ENCODE measurements at places on chromosomes 3 and 15.

DNA sequence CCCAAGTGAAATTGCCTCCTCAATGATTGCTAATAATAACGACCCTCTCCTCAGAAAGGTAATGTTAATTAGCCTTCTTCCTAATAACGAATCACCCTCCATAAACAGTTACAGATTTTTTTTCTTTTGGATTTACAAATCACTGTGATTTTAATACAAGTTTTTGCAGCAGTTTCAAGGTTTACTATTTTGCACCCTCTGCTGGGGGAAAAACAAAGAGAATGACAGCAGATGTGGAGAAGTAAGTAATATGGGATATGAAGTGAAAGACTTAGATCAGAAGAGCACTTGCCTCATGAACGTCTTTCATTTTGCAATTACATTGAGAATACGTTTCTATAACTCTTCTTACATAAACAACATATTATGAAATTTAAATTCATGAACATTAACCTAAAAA lies 16.1 kb upstream of the CNTN3 start:
- peak; percentile 28 for DNase-seq

GRCh38 chr15:31345606-31346366 lies 19.2 kb downstream of the KLF13 start:
- no peak for DNase-seq

DNA sequence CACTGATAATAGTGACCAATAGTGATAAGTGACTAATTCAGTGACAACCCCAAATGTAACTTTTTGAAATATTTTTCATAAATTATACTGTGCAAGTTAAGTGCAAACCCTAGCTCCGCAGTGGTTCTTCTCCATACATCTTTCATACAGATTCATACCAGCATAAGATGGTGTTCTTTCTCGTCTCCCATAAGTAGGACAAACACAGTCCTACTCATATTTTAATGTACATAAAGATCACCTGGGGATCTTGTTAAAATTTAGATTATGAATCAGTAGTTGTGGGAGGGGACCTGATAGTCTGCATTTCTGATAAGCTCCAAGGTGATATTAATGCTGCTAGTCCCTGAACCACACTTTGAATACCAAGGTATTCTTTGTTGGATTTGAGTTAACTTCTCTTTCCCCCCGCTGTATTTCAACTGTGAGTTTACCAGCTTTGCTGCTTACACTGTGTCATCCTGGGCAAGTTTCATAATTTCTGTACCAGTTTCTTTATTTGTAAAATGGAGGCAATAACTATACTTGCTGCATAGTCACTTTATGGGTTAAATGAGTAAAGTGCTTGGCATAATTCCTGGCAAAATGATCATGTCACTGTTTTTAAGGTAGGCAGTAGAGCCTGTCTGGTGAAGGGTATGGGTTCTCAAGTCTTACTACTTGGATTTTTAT lies 34.7 kb upstream of the C3orf38 start:
- DNase-seq: no peak

DNA sequence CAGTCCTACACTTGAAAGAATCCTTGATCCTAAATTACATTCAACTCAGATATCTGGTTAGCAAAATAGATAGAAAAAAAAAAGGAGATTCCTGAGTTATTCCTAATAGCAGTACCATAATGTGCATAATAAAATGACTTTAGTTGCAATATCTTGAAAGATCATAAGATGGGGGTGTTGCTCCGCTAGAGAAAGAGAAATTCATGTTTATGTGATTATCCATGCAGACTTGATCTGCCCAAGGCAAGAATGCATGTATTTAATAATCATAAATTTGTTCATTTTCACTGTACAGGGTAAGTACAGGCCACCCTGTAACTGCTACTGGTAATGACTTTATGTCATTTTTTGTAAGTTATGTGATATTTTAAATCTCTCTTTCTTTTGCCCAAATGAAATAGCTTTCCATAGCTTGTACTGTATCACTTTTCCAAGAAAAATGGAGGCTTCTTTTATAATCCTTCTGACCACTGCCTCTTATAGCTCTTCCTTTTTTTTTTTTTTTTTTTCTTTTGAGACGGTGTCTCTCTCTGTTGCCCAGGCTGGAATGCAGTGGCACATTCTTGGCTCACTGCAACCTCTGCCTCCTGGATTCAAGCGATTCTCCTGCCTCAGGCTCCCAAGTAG lies 84.6 kb downstream of the HCN4 start:
- DNase-seq: no peak

- DNase-seq: peak; percentile 55
Observed at GRCh38 chr3:50567386-50568167, at the start of gene C3orf18. C3orf18 (minus strand) TSS chr3:50567747; CDS start chr3:50565699, 2,048 bp downstream.

DNA sequence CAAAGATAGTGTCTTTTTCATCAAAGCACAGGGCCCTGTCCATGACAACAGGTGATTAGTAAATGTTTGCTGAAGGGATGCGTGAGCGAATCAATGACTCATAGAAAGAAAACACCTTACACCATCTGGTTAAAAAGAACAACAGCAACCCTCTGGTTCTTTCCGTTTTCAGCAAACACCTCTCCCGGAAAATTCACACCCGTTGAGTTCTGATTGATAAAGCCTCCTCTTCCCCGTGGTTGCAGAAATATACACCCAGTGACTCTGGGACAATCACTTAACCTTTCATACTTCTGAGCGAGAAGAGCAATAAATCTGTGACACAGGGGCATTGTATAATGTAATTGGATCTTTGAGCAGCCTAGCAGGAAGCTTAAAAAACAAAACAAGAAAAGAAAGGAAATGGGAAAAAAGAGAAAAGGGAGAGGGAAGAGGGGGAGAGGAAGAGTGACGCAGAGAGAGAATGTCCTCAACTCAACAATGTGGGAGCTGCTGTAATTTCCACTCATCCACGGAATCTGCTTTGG lies 37.6 kb downstream of the ADAMTS9 start:
- no peak for DNase-seq

DNA sequence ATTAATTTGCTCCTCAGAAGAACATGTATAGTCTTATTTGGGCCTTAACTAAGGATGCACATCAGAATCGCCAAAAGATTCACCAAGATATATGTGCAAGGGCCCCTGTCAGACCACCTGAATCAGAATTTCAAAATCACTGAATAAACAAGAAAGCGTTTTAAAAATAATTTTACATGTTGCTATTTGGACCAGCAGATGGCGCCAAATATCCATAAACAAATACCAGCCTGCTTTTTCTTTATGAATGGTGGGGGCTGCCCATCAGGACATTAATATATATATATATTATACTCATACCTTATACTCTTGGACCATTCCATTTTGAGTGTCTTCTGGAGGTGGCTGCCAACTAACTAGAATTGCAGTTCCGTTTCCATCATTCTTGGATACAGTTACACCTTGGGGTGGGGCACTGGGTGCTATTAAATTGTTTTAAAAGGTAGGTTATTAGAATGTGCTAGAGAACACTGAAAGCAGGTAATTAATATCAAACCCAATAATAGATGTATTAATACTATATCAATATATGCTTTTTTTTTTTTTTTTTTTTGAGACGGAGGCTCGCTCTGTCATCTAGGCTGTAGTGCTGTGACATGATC lies 1108.3 kb downstream of the ROBO1 start:
- DNase-seq: no peak

GRCh38 chr3:183427196-183427875 lies 1.1 kb downstream of the MCF2L2 start:
- no peak for DNase-seq

DNA sequence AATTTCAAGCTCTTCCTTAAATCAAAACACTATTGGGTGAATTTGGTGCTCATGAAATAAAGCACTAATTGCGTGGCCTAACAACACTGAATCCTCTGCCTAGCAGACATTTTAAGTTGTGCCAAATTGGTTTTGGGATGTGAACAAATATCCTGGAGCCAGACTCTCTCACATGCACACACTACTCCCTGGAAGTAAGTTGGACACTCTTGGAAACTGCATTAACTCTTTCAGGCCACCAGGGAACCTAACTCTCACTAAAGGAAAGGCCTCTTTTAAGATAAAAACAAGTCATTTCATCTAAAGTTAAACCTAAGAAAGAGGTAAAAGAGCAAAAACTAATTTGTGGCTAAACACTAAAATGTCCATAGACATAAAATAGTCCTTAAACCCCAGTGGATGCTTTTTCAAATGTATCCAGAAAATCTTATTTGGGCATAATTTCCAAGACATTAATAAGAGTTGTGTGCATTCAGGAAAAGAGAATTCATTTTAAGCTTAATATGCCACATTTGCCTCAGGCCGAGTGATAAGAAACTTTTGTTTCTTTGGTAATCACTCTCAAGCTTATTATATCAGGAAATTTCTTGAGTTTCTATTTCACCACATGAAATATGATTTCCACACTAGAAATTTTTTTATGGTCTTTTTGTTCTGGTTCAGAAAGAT lies 61.8 kb downstream of the ZBTB20 start:
- DNase-seq: no peak

- DNase-seq: peak; percentile 90
Observed at GRCh38 chr3:155233213-155233612, 60.3 kb downstream of the STRIT1 start.

- no peak for DNase-seq
Observed at GRCh38 chr15:93866476-93866875, 364.9 kb upstream of the MCTP2 start.

GRCh38 chr15:57556040-57556439 lies 35.7 kb upstream of the MYZAP start:
- DNase-seq: no peak

GRCh38 chr15:63430766-63431451 lies 49.3 kb upstream of the CA12 start:
- DNase-seq: no peak

DNA sequence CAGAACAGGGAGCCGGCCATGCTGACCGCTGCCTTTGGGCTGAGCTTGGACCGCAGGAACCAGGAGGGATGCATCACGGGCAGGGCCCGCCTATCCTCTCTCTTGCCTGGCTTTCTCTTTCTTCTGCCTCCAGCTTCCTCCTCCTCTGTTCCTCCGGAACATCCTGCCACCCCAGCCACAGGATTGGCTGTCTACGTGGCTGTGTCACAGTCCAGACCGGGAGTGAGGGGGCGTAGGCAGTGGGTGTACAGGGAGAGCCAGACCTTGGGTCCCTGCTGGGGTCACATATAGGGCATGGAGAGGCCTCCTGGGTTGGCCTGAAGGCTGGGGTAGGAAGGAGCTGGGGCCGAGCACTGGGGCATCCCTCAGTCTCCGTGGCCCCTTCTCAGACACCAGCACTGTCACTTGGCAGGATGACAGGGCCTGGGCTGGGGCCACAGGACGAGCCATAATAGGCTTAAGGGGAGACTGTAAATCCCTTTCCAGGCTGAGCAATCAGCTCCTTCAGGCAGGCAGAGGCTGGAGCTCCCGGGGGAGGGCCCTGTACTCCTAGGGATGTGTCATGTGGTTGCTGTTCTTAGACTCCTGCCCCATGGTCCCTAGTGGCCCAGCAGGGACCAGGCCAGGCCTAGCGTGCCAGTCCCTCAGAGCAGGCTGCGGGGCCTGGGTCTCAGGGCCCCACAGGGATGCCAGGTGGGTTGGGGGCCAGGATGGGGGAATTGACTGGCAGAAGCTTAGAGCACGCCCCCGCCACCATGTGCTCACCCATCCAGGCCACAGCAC lies 25.4 kb downstream of the LINGO1 start:
- DNase-seq: no peak

GRCh38 chr3:184597829-184598573 lies 36.4 kb downstream of the EPHB3 start:
- no peak for DNase-seq

- no peak for DNase-seq
Observed at GRCh38 chr3:149462581-149463011, 11.9 kb upstream of the TM4SF4 start.

DNA sequence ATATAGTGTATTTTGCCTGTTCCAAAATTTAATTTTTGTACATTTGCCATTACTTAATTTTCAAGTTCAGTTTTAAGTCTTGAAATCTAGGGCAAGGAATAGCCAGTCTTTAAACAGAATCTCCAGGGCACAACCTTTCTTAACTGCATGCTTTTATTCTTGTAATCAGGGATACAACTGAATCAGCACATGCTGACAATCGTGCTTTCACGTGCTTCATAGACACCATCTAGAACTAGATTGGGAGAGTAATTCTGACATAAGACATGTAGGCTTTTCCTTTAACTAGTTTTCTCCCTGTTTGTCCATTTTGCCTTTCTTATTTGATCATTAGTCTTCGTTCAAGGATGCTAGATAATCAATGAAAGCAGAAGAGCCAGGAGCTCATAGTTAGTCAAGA lies 650.4 kb upstream of the CADM2 start:
- DNase-seq: no peak

GRCh38 chr3:18422972-18423371 lies 2.2 kb downstream of the SATB1 start:
- DNase-seq: no peak

- DNase-seq: peak; percentile 37
Observed at GRCh38 chr15:39642011-39642640, 61.2 kb downstream of the THBS1 start.

DNA sequence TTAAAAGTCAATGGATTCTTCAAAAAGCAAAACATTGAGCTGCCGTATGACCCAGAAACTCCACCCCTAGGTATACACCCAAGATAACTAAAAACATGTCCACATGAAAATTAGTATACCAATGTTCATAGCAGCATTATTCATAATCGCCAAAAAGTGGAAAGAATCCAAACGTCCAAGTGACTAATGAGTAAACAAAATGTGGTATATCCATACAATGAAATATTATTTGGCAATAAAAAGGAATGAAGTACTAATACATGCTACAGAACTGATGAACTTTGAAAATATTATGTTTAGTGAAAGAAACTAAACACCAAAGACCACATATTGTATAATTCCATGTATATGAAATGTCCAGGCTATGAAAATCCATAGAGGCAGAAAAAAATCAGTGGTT lies 77.9 kb downstream of the THBS1 start:
- no peak for DNase-seq

DNA sequence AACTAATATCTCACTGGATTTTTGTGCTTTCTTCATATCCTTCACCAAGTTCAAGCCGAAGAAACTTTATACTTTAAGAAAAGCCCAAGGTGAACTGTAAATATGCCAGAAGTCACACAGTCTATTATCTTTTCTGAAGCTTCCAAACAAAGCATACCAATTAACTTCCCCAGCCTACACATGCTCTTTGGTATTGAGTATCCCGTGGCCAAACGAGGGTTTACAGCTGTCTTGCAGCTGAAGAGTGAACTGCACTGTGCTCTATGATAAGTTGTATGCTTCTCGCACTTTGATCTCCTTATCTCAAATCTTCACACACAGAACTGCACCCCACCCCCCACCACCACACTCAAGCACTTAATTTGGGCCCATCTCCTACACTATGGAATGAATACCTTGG lies 215.6 kb upstream of the VEPH1 start:
- DNase-seq: no peak

DNA sequence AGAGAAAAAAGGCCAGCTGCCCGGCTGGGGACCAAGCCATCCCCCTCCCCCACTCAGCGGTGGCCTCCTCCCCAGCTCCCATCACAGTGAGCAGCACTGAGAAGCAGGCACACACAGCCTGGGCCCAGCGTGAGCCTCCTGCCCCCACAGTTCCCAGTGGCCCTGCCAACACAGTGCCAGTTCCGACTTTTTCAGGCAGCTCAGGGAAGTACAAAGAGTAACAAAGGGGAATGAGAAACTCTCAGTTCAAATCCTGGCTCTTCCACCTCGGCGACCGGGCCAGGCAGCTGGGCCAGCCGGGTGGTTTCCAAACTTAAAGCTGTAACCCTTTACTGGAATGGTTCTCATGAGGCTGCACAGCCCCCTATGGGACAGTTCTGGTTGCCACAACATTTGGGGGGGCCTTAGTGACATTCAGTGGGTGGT lies 18.5 kb downstream of the TNK2 start:
- DNase-seq: no peak
